ENCODE measurements at places on chromosomes 12 and 14.

GRCh38 chr12:43805149-43805859 is 813 bp downstream of the TWF1 start:
- no peak for DNase-seq

- no peak for DNase-seq
Observed at GRCh38 chr12:69844836-69845235, 19.8 kb downstream of the MYRFL start.

- DNase-seq: no peak
Observed at GRCh38 chr12:46998811-46999368, 80.5 kb upstream of the PCED1B start.

DNA sequence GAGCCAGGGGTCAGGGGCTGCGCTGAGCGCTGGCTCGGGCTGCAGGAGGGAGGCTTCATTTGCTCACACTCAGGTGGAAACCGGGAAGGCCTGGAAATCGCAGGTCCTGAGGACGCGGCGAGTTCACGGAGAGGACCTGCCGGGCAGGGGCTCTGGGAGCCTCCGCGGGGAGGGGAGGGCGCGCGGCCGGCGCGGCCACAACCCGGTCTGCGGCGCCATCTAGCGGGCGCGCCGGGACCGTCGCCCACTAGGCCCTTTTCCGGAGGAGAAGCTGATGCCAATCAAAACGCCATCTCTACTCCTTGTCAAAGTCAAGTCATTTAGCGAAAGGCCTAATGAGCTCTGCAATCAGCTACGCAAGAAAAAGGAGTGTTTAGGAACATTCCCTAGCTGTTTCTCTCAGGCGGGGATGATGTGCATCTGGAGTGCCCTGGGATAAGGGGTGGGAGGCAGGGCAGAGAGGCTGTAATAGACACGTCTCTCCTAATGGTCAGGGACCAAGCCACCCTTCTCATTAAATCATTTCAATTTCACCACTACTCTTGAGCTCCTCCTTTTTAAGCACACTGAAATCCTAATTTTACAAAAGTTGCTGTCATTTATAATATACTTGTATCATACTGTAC is 885.8 kb upstream of the TMEM132C start:
- peak; percentile 34 for DNase-seq

GRCh38 chr12:104955703-104956102 is 2.4 kb downstream of the SLC41A2 start:
- DNase-seq: no peak

DNA sequence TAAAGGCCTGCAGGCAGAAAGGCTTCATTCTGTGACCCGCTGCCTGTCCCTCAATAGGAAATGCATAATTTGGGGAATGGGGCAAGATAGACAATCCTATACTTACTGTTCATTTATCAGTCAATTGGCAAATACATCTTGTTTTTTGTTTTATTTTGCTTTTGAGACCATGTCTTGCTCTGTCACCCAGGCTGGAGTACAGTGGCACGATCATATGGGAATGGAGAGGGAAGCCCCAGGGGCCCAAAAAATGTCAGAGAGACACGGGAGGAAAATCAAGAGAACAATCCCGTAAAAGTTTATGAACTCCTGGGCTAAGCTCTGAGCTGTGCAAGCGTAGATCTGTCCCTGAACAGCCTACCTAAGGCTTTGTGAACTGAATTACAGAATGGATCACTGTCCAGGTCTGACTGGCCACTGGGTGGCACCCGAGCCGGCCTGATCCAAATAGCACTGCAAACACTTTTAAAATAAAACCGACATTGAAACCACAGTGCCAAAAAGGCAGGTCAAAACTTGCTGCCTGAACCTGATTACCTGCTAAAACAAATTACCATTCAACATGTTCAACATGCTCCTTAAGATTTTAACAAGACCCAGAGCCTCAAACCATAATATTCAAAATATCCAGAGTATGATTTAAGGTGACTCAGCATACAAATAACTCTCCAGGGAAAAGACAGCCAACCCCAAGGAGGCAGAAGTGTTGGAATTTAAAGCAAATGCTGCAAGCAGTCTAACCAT is 11.8 kb downstream of the COPS7A start:
- peak; percentile 38 for DNase-seq

GRCh38 chr12:43740511-43741100 is 18.0 kb downstream of the PUS7L start:
- DNase-seq: no peak

DNA sequence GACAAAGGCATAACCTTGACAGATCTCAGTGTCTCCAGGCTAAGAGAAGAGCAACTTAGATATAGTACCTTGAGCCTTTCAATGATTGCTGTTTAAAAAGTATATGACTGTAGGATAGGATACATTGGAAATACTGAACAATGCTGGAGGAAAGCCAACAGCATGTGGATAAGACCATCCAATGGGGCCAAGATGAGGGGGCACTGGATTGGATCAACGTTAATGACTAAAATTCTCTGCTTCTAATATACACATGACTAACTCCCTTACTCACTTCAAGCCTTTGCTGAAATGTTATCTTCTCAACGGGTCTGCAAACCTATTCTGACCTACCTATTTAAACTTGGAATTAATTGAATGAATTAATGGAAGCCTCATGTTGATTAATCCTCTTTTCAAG is 354.9 kb downstream of the RAD51B start:
- DNase-seq: no peak

Measured in NCI-H2107 (cell line).